ENCODE measurements at places on chromosomes 4 and X.

DNA sequence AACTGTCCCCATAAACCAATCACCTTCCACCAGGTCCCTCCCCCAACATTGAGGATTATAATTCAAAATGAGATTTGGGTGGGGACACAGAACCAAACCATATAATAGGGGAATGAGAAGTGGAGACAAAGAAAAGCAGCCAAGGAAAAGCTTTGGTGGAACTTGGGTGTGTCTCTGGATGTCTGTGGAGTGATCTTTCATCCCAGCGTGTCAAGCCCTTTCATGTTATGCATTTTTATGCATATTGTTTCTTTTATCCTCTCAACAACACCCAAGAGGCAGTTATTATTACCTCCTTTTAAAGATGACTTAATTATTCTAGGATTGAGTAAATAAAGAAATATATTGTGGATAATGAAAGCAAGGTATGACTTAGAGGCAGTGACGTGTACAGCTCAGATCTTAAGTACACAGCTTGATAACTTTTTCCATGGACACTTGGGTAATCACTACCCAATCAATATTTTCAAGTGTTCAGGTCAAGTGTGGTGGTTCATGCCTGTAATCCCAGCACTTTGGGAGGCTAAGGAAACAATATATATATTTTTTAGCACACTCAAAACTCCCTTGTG lies 42.6 kb upstream of the HOPX start:
- no peak for DNase-seq

DNA sequence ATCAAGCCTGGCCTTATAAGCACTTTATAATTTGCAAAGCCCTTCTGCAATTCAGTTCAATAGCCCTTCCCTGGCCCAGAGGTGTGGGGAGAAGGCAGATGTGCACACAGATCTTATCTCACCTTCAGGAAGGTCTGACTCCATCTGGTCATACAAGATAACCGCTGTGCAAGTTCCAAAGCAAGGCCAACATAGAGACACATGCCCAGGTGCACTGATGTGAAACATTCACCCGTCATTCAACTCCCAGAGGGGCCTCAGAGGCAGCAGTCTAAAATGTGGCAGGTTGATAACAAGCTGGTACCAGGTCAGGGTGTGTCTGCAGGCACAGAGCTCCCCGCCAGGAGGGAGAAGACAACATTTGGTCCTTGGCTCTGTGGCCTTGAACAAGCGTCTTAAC lies 10.9 kb upstream of the WFS1 start:
- DNase-seq = no peak

DNA sequence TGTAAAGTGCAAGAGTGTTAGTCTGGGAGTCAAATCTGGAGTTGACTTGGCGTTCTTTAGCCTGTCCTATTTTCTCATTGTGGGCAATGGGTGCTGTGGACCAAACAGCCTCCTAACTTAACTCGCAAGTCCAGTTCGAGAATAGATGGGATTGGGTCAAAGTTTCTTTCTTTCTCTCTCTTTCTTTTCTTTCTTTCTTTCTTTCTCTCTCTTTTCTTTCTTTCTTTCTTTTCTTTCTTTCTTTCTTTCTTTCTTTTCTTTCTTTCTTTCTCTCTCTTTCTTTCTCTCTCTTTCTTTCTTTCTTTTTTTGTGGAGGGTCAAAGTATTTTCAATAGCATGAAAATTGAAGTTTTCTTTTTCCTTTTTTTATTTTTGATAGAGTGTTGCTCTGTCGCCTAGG lies 3.0 kb downstream of the SLC9A6 start:
- no peak for DNase-seq

DNA sequence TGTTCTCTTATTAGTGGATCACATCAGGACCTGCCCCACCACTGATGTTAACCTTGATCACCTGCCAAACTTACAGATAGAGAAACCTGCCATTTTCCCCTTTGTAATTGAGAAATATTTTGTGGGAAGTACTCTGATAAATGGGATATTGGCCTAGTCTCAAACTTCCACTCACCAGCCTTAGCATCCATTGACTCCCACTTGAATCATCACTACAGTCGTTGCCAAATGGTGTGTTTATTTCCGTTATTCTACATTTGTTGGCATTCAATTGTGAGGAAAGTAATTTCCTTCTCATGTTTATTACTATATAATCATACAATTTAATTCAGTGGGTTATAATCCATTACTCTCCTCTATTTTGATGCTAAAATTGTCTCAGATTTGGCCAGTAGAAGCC lies 156.4 kb upstream of the CXCL13 start:
- no peak for DNase-seq

- no peak for DNase-seq
Measured at GRCh38 chr4:66182636-66183035, 512.3 kb upstream of the EPHA5 start.

DNA sequence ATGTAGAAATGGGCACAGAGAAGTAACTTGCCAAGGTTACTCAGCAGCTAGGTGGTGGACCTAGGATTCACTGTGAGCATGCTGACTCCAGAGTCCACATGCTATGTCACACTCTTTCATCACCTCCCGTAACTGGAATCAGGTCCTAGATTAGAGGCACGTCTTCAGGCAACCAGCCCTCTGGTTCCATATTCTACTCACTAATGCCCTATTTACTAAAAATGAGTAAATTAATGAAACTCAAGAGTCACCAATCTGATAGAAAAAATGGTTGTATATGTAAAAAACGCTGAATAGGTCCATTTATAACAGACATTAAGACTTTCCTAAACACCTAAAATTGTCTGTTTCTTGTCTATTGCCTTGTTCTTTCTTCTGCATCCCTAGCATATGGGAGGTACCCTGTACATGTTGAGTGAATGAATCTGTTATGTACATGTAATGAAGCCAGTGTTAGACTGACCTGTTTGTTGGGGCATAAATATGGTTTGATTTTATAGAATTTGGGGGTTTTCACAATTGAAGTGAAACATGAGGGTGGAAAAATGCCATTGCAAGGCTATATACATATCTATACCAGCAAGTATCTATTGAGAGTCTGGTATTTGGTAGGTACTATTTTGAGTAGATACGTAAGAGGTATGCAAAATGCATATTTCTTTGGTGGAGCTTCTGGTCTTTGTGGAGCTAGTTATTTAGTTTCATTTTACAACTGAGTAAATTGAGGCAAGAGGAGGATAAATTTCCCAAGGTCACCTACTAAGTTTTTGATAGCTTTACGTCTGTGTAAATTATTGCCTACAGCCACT lies 7.5 kb upstream of the RUFY3 start:
- no peak for DNase-seq

DNA sequence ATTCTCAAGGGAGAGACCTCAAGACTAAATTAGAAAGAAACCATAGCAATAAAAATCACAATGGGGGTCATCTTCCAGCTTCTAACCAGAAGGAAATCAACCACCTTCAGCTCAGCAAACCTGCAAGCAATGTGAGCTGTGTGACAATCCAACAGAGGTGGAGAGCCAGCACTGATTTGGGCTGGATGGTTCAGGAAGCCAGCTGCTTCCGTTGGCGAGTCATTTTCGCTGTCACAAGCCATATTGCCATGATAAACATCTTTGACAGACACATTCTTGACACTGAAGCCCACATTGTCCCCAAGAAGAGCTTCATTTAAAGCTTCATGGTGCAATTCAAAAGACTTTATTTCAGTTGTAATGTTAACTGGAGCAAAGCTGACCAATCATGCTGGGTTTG lies 22.7 kb downstream of the F8A1 start:
- no peak for DNase-seq

All from CD4-positive, alpha-beta T cell treated with Interleukin-6 at 100 ng/mL for 8 hours (primary cell).